ENCODE measurements at places on chromosomes 13 and 19.

DNA sequence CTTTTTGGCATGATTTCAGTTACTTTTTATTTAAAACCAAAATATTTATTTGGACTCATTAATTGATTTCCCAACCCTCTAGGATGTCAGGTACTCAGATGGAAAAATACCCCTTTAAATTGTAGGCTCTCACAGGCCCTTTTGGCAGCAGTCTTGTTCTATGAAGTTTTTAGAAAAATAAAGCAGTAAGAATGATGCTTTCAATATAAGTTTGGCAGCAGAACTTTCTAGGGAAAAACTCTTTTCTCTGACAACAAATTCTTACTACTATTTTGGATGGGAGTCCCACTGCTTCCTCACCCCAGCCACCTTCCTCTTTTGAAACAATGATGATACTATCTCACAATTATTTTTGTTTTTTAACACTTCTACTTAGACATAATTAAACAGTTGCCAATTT lies 581.6 kb upstream of the SGCG start:
- no peak for DNase-seq

GRCh38 chr19:11458236-11458900 lies 22.5 kb downstream of the ELAVL3 start:
- DNase-seq = no peak

DNA sequence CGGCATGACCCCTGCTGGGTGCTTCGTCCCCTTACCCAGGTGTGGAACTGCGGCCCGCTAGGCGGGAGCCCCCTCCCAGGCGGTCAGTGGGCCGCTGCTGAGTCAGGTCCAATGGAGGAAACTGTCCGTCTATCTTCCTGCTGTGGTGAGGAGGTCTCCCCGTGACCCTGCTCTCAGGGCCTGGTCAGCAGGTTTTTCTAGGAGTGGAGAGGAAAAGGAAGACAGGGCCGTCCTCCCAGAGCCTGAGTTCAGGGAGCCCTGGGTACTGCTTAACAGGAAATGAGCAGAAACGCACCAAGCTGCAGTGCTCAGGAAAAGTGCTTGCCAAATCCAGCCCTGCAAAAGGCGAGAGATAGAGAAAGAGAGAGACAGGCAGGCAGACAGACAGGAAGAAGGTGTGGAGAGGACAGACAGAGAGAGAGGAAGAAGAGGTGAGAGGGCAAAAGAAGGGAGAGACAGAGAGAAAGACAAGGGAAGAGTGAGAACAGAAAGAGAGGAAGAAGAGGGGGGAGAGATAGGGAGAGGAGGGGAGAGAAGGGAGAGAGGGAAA lies 10.3 kb downstream of the SH3GL1 start:
- DNase-seq = no peak

- DNase-seq = peak; percentile 60
Measured at GRCh38 chr19:39426170-39426569, 9.6 kb downstream of the RPS16 start.

DNA sequence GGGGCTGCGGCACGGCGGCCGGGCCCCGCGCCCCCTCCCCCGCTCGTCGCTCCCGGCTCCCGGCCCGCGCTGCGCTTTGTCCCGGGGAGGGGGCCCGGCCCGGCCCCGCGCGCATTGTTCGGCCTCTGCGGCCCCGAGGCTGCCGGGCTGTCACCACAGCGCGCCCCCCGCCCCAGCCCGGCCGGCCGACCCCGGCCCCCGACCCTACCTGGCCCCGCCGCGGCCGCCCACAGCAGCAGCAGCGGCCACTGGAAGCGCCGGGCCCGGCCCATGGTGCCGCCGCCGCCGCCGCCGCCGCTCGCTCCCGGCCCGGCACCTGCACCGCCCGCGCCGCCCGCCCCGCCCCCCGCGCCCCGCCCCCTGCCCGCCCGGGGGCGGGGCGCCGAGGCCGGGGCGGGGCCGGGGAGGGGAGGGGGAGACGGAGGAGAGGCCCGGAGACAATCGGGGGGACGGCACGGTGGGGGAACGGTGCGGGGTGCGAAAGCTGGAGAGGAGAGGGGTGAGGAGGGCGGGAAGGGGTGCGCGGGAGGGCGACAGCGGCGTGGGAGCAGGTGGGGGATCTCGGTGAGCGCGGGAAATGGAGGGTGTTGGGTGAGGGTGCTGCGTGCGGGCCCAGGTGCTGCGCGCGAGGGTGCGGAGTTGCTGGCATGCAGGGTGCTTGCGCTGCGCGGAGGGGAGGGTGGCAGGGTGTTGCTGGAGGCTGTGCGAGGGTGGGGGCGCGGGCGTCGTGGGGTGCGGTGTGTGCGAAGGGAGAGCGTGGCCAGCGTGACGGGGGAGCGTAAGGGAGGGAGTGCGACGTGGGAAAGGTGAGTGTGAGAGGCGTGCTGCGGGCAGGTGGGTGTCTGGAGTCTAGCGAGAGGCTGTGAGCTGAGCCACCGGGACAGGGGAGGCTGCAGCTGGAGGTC lies at the start of gene CADM4:
Gene CADM4, minus strand, starts transcription at position 332 of the 905 bp plus-strand sequence. Its CDS starts 60 bp downstream, at position 272.
- no peak for DNase-seq

GRCh38 chr19:2013683-2013961 lies 1.9 kb downstream of the BTBD2 start:
- no peak for DNase-seq

Measured in Karpas-422 (cell line).